ENCODE measurements at places on chromosomes 7 and 10.
A peak's percentile ranks its signal among the peaks of the same experiment; 100 is the strongest.

- DNase-seq: no peak
Measured at GRCh38 chr10:44102726-44103255, 282.1 kb downstream of the CXCL12 start.

GRCh38 chr10:73879296-73880173 lies 5.2 kb upstream of the CAMK2G start:
- DNase-seq: peak; percentile 87

DNA sequence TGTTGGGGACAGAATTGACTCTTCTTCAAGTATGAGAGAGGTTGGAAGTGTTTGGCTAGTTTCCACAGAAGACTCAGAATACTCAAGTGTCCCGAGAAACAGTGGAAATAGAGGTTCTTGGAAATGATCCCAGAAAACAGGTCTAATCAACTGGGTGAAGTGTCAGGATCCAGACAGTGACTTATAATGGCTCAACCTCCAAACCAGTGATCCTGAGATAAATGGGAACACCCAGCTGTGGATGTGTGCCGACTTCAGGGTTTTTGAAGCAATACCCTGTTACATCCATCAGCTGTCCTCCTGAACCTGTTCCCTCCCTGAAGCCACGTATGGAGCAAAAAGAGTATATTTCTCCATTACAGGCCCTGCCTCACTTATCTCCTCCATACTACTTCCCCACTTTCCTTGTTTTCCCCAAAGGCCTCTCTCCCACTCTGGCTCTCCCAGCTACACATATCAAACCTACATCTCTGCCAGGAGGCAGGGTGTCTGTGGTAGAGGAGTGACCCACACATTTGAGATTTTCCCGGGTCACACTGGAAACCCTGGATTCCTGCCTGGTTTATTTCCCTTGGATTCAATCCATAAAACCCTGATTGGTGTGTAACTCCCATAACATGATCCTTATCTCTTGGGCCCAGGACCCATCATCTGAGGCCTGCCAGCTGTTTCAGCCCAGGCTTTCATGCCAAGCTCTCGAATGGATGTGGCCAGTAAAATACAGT lies 17.6 kb upstream of the ELOVL3 start:
- no peak for DNase-seq

DNA sequence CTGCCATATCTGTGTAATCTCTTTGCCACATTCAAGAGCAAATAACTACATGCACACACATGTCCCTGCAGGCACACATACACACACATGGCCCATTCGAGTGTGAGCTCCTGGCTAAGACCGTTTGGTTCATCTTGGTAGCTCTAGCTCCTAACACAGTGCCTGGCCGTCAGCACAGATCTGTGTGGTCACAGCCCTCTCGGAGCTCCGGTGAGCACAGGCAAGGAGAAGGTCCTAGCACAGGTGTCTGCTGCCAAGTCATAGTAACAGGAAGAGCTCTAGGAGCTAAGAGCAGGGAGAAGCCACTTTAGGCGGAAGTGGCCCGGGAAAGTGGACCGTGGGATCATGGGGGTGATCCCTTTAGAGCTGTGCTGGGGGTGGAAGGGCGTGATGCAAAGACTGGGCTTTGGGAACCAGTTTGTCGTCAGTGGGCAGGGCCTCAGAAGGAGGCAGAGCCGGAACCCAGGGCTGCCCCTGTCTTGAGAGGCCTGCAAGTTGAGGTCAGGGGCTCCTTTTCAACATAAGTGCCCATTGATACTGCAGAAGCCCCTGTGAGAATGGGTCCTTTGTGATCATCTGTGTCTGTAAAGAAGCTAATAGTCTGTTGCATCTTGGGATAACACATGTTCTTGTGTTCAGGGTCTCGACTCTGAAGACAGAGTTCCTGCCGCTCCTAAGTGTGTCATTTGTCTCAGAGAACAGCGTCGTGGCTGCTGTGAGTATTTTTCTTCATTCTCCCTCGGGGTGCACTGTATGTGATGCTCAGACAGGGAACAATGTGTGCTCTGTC lies 16.6 kb upstream of the ARPC1B start:
- DNase-seq: no peak

GRCh38 chr10:97570789-97571471 lies 1.6 kb upstream of the ANKRD2 start:
- DNase-seq: no peak

GRCh38 chr7:95897557-95898251 lies 125.3 kb downstream of the DYNC1I1 start:
- DNase-seq: no peak

DNA sequence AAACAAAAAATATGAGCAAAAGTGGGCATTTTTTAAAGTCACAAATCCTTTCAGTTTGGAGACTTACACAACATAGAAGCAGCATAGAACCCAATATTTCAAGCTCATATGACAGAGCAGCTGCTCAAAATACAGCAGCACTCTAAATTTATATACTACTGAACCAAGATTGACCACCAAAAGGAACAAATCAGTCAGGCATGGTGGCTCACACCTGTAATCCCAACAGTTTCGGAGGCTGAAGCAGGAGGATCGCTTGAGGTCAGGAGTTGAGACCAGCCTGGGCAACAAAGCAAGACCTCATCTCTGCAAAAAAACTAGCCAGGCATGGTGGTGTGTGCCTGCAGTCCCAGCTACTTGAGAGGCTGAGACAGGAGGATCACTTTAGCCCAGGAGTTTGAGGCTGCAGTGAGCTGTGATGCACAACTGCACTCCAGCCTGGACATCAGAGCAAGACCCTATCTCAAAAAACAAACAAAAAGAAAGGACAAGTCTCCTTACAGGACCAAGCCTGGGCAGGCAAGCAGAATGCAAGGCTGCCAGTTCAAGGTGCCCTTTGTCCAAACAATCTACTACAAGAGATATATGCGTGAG lies 40.0 kb downstream of the PARD3 start:
- DNase-seq: no peak

GRCh38 chr7:105637755-105638154 lies 56.5 kb upstream of the EFCAB10 start:
- DNase-seq: no peak

DNA sequence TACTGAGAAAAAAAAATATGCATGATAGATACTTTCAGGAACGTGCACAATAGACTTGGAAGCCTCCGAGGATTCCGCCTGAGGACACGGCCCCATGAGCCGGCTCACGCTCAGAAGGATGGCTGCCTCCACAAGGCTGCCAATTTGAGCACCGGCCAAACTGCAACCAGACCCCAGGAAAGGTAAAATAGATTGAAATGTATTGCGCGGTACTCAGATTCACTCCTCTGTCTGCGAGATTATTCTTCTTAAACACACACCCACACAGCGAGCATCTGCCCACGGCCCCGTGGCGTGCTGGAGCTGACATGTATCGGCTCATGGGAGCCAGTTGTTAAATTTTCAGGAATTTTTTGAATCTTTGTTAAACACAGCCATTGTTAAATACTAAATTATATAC lies 653.2 kb upstream of the MKI67 start:
- DNase-seq: no peak

- DNase-seq: peak; percentile 74
Measured at GRCh38 chr7:124992851-124993562, 63.4 kb upstream of the POT1 start.

- no peak for DNase-seq
Measured at GRCh38 chr7:155353256-155353897, 55.7 kb downstream of the INSIG1 start.

DNA sequence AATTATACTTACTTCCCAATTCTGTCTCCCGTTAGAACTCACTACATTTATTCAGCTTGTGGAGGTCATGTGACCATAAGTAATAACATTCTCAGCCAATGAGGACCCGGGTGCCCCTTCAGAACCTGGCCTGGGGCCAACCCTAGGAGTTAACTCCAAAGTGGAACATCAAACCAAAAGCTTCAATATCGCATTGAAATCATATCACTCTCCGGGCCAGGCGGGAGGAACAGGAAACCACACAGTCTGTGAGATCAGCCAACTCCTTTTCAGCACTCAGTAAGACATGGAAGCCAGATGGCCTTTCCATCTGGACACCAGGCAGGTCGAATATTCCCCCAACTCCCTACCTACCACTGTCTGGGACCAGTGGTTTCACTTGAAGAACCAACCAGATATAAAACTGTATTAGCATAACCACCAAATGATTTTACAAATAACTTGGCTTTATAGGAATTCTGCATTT lies 5.5 kb downstream of the CREB3L2 start:
- DNase-seq: peak; percentile 55

DNA sequence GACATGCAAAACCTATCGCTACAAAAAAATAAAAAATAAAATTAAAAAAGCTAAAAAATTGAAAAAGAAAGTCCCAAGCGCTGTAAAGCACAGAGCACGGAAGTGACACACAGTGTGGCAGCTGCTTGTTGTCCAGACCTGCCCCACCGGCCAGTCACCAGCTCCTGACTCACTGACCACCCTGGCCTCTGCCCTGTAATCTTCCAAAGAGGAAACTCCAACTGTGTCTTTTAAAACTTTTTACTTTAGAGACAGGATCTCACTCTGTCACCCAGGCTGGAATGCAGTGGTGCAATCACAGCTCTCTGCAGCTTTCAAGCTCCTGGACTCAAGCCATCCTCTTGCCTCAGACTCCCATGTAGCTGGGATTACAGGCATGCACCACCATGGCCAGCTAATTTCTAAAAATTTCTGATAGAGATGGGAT lies 23.6 kb downstream of the GNA12 start:
- peak; percentile 86 for DNase-seq

DNA sequence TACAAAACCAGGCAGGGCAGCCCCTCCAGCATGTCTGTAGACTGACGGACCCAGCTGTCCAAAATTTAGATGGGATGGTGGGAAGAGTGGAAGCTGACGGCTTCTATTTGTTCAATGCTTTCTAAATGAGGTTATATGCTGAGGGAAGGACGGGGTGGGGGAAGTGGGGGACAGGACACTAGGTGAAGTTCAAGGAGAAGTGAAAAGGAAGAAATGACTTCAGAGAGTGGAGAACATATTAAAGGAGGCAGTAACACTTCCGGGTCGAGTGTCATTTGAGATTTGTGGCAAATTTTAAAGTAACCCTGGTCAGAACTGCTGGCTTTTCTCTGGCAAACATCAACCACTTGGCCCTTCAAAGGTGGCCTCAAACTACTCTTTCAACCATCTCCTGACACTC lies 9.4 kb downstream of the PIP4K2A start:
- no peak for DNase-seq

DNA sequence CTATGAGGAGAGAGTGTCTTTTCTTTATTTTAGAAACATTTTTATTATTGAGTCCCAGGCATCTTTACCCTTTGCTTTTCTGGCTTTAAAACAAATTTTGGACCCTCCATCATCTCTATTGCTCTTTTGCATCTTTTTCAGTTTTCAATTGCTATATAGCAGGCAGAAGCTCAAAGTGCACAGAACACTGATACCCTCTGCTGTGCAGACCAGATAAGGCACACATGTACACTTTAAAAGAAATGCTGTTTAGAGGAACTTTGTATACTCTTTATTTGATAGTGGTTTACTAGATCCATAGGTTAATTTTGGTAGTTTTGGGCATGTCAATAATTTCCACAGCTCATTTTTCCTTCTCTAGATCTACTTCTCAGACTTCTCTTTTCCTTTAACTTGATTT lies 324.2 kb downstream of the SH2D4B start:
- no peak for DNase-seq

DNA sequence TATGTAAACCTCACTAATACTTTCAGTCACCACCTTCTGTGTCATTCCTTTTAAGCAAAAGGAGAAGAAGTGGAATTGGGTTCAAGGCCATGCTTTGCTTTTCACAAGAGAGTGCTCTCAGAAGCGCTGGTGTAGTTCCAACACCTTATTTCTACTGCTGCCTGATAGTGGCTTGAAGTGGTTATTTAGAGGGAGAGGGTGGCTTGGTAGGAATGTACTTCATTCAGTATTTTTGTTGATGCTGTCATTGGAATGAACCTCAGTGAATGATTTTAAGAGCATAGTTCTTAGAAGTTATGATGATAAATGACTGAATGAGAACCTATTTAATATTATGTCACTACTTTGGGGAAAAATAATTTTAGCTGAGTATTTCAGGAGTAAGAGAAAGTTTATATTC lies 396.7 kb downstream of the EXOC4 start:
- no peak for DNase-seq

- no peak for DNase-seq
Measured at GRCh38 chr10:84845628-84846261, 517.4 kb downstream of the CCSER2 start.

GRCh38 chr7:17058568-17058967 lies 176.8 kb upstream of the AGR3 start:
- DNase-seq: peak; percentile 35

- DNase-seq: no peak
Measured at GRCh38 chr10:19788902-19789301, 27.3 kb upstream of the PLXDC2 start.

- DNase-seq: no peak
Measured at GRCh38 chr7:55178863-55179773, 160.3 kb downstream of the EGFR start.

DNA sequence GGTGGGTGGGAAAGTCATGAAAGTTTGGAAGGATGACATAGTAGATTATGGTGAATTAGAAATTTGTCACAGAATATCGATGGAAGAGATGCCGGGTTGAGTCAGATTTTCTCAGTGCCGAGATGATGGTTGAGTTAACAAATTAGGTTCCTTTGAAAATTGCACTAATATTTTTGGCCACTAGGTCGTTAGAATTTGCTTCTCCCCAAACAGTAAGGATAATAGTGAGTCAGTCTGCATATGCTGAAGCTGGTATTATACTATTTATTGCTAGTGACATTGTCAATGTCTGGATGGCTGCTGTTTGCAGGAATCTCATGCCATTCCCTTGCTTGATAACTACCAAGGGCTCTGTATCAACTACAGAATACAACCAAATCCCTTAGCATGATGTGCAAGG lies 37.7 kb upstream of the MINDY3 start:
- peak; percentile 34 for DNase-seq

- no peak for DNase-seq
Measured at GRCh38 chr7:84372712-84373111, 178.1 kb upstream of the SEMA3A start.

DNA sequence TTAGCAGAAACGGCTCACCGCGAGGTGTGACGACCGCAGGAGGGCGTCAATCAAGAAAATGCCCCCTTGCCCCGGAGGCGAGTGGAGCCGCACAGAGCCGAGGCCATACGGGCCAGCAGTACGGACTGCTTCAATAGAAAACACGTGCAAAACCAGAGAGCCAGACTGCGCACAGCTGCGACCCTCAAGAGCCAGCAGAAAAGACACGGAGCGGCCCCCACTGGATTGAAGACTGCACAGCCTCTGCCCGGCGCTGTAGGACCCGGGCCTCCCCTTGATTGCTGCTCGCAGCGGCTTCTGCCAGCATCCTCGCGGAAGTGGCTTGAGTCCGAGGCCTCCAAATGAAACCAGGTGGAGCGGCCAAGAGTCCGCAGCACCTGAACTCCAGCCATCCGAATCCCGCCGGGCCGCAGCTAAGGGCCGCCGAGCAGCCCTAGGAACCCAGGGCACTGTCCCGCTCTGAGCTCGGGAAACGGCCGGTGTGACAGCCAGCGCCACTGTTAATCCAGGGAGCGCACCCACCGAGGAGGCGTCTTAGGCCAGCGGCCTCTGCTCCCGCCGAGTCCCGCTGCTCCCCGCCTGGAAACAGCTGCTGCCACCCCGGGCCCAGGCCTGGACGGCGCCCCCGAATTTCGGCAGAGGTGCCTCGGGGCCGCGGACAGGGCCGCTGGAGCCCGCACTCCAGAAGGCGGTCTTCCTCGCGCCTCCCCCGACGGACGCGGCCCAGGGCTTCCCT lies 660 bp upstream of the HHEX start:
- DNase-seq: peak; percentile 25

All from GM03348 (cell line).